ENCODE measurements at places on chromosomes 3 and 15.

GRCh38 chr3:73609655-73610054, 15.1 kb downstream of the PDZRN3 start:
- DNase-seq = no peak

- DNase-seq = no peak
Observed at GRCh38 chr3:60313951-60314461, 937.2 kb downstream of the FHIT start.

DNA sequence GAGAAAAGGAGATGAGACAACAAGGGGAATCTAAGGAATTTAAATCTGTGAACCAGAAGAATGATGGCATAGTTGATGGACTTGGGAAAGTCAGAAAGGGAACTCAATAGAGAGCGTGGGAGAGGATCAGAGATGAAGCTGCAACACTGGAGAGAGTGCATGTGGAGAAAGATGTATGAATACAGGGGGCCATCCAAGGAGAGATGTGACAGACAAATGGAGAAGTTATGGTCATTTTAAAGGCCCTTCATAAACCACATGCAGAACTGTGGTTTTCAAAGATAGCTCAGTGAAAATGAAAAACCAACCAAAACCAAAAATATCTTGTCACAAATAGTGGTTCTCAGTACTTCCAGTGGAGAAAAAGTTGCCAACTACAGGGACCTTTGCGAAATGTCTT, 265.2 kb downstream of the SUCLG2 start:
- DNase-seq = peak; percentile 10

DNA sequence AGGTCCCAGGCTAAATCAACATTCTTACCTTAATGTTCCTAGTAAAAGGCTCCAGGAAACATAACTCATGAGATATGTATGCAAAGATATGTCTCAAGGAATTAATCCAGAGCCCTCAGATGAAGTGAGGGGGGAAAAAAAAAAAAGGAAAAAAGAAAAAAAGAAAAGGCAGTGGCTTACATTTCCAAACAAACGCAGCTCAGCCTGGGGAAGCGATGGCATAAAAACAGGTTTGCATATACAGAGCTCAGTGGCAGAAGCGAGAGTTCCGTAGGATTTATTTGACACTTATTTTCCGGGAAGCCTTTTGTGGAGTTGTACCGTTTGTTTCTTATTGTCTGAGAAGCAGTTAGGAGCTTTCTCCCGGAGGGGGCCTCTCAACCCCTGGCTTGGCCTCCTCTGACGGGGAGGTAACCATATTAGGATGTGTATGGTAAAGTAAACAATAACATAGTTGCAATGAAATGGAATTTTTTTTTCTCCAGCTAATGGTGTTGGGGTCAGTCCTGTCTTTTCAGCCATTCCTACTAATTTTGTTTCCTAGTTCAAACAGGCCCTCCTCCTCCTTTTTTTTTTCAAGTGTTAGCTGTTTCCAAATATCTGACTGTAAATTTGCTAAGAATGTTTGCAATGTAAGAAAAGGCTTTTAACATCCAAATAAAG, 338.6 kb downstream of the FOXP1 start:
- no peak for DNase-seq

GRCh38 chr3:29515451-29515850, 234.6 kb downstream of the RBMS3 start:
- DNase-seq = no peak

Measured in AML-193 (cell line).